ENCODE measurements at places on chromosomes 7 and 10. TPM values are rescaled to one million over a fixed set of nuclear protein-coding genes. Genes with fewer than 3 reads are reported as not detected.
A peak's percentile ranks its signal among the peaks of the same experiment; 100 is the strongest.

GFRA1 gene
- total RNA-seq: not detected

CNPY1 gene
- total RNA-seq: not detected

CAV2 gene
- total RNA-seq: not detected

PLEKHS1 gene
- total RNA-seq: 0.07 TPM

HACD1 gene
- 2.6 TPM for total RNA-seq

FBH1 gene
- total RNA-seq: 68.7 TPM

SPDYE1 gene
- not detected for total RNA-seq

DNA sequence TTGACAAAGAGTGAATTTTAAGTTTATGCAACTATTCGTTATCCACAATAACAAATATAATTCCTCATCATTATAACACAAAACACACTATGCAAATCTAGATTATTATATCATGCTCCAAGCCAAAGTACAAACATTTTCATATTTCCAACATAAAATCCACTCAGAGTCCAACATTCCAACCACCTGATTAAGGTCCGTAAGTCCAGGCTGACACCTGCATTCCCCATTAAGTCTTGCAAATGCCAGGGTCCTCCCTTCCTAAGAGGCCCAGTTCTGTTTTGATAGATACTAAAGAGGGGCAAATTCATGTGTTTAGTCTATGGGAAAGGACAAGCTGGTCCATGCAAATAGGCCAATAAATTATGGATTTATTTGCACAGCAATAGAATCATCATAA lies 206.1 kb downstream of the POU6F2 start:
- H3K27me3 ChIP-seq: peaks cover 5% of the 10 kb centered on the region
- H3K27ac ChIP-seq: no peak overlapping the region
- H3K4me3 ChIP-seq: no peak overlapping the region
- H3K4me1 ChIP-seq: peaks cover 17% of the 10 kb centered on the region

DNA sequence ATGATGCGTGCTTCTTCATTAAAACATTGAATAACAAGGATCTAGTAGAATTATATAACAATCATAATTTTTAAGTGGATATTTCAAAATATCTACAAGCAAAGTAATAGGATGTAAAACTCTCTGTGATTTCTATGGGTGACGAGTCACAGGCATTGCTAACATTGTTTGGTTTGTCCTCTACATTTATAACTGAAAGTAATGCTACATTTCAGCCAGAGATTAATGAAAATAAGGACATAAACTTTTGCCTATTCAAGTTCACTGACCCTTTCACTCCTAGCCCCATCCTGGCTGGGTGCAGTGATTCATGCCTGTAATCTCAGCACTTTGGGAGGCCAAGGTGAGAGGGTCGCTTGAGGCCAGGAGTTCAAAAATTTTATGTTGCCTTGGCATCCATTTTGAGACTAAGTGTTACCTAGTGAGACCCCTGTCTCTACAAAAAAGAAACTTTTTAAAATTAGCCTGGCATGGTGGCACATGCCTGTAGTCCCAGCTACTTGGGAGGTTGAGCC lies 38.4 kb upstream of the HSPA12A start:
- H3K4me3 ChIP-seq: no peak overlapping the region
- no peaks in the 10 kb centered on the region for H3K27me3 ChIP-seq
- no peak overlapping the region for H3K27ac ChIP-seq
- DNase-seq: no peak
- no peaks in the 10 kb centered on the region for H3K4me1 ChIP-seq

- no peak for DNase-seq
- no peak overlapping the region for H3K4me3 ChIP-seq
- no peak overlapping the region for H3K27ac ChIP-seq
- no peaks in the 10 kb centered on the region for H3K36me3 ChIP-seq
- H3K27me3 ChIP-seq: no peaks in the 10 kb centered on the region
Measured at GRCh38 chr10:71779641-71780040, 6.3 kb upstream of the VSIR start.

DNA sequence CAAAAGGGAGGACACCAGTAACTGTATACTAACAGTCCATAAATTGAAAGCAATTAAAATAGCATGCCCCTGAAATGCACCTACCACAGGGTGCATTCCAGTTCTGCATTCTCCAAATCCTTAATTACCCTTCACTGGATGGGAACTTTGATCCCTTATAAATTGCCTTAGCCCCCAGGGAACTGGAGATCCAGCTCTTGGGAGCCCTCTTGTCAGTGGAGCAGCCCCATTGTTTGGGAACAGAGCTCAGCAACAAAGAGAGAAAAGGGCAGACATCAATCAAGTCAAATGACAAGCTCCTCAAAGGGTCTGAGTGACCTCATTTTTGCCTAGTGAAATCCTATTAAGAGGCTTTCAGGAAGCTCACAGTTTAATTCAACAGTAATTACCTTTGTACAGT lies 472.6 kb downstream of the XPNPEP1 start:
- H3K27me3 ChIP-seq: peaks cover 5% of the 10 kb centered on the region
- H3K36me3 ChIP-seq: no peaks in the 10 kb centered on the region
- no peak for DNase-seq

DNA sequence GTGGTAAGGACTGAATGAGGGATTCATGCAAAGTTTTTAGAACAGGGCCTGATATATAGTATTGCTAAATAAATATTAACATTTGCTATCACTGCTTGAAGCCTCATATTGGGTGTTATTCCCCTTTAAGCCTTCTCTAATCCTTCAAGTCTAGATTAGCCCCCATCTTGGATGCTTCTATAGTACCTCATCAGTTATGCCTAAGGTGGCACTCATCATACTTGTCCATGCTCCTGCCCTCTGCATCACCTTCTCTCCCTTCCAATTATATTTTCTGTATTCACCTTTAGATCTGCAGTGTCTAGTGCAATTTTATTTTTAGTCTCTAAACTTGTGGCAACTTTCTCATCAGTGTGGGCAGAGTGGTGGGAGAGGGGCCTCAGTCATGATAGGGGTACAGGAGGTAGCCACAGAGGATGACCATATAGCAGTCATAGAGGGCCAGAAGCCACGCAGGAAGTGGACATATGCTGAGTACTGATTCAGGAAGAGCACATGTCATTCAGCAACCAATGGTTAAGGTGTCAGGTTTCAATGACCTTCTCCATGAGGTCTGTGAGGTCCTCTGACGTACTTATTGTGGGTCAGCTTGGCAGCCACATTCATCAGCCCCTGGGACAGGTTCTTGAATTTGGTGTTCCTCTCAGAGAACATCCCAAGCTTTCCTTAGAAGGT lies 2.5 kb downstream of the ENTPD1 start:
- H3K4me3 ChIP-seq: peak overlapping the region; percentile 94
- H3K4me1 ChIP-seq: peaks cover 85% of the 10 kb centered on the region
- peak overlapping the region; percentile 95 for H3K27ac ChIP-seq
- DNase-seq: no peak
- H3K36me3 ChIP-seq: peaks cover 39% of the 10 kb centered on the region

DNA sequence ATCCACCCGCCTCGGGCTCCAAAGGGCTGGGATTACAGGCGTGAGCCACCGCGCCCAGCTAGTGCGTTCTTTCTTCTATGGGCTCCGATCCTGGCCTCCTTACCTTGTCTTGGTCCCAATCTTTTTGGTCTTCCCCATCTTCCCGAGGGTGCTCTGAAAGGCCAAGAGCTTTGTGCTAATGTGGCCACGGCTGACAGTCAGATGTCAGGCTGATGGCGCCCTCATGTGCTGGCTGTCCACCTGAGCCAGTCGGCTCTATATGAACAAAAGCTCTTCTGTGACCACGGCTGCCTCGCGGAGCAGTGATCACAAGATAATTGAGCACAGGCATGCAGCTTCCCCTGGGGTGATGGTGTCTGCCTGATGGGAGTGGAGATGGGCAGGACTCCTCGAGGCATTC lies 11.0 kb upstream of the AHCYL2 start:
- no peak overlapping the region for H3K27ac ChIP-seq
- no peaks in the 10 kb centered on the region for H3K36me3 ChIP-seq
- no peak overlapping the region for H3K4me3 ChIP-seq
- H3K4me1 ChIP-seq: peaks cover 5% of the 10 kb centered on the region
- H3K27me3 ChIP-seq: no peaks in the 10 kb centered on the region

DNA sequence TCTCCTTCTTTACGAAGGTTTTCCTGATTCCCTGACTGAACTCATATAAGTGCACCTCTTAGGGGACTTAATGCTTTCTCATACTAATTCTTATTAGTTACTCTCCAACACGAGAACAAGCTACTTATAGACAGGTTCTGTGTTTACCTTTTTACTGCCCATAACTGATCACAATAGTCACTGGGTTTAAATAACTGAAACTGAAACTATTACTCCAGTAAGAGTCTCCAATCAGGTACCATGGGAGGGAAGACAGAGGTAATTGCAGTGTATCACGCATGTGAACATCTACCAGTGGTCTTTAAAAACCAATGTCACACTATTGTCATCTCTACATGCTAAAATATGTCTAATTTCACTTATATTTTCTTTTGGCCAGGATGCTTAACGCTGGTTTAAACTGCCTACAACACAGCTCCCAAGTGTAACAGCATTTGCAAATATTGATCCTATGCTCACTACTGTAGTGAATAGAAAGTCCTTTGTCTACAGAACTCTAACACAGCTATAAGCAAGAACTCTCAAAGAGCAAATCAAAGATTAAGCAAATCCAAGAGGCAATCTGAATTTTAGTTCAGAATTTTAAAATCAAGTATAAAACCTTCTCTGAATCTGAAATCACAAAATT lies 3.6 kb downstream of the GDI2 start:
- peak overlapping the region; percentile 65 for H3K27ac ChIP-seq
- H3K36me3 ChIP-seq: peaks cover 57% of the 10 kb centered on the region
- H3K27me3 ChIP-seq: no peaks in the 10 kb centered on the region
- no peak for DNase-seq
- peak overlapping the region; percentile 91 for H3K4me3 ChIP-seq

DNA sequence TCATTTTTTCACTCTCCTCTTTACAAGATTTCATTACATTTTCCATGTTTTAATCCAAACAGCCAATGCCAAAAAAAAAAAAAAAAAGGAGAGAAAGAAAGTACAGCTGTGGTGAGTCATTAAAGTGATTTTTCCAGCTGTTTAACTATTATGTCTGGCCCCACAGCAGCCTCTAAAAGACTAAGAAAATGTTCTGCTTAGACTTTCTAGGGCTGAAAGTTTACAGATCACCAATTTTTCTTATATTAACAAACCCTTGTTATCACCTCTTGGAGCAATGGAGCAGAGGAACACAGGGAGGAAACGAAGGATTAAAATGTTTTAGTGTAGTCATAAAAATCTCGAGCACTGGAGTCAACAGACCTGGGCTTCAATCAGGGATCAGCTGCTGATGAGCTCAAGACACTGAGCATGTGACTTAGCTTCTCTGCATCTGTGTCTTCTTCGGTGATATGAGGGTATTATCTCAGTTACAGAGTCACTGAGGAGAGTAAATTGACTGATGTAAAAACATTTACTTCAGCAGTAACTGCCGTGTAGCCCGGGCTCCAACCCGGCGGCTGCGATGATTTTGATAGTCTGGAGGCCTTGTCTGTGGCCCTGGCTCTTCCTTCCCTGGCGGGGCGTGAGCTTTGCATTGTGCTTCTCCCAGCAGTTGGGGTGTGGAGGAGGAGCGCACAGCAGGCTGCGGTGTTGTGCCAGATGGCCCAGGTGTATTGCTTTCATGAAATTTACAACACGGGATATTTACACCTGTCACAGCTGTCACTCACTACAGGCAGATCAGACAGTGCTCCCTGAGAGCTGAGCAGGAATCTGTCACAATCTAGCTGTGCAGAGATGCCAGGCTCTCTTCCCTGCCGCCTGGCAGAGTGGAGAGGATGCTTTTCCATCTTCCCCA lies 298.3 kb upstream of the FZD8 start:
- H3K27me3 ChIP-seq: no peaks in the 10 kb centered on the region
- DNase-seq: no peak
- no peak overlapping the region for H3K4me3 ChIP-seq
- H3K36me3 ChIP-seq: no peaks in the 10 kb centered on the region

GRCh38 chr10:78614267-78614666 lies 454.5 kb upstream of the ZMIZ1 start:
- no peak overlapping the region for H3K4me3 ChIP-seq
- DNase-seq: no peak
- no peaks in the 10 kb centered on the region for H3K36me3 ChIP-seq
- no peaks in the 10 kb centered on the region for H3K4me1 ChIP-seq

GRCh38 chr10:5266804-5267203 lies 70.2 kb downstream of the AKR1C4 start:
- no peak overlapping the region for H3K4me3 ChIP-seq
- no peaks in the 10 kb centered on the region for H3K36me3 ChIP-seq
- H3K4me1 ChIP-seq: no peaks in the 10 kb centered on the region
- DNase-seq: no peak
- no peak overlapping the region for H3K27ac ChIP-seq

DNA sequence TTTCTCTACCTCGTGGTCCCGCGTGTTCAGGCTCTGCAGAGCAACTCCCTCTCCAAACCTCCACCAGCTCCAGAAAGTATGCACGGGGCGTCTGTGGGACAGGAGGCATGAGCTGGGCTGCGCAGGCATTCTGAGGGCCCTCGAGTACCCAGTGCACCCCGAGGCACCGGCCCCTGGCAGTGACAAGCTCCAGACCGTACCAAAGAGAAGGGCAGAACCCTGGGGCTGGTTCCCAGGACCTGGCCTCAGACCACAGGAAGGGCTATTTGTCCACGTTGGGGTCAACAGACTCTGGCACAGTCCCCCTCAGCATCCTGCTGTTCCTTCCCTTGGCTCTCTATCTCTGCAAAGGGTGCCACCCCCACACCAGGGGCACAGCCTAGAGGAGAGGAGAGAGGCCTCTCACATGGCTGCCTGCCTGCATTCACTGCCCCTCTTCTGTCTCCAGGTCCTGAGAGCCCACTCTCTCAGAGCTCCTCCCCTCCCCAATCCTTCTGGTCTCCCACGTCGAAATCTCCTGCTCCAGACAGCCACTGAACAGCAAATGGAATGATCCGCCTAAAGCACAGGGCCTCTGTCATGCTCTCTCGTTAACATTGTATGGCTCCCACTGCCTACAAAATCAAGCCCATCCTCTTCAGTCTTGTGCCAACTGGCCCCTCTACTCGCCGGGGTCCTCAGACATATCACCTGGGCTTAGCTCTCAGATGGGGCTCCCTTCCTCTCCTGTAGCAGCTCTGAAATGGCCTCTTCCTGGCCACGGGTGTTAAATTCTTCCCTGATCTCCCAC lies 96.3 kb downstream of the OAT start:
- no peak for DNase-seq
- peaks cover 2% of the 10 kb centered on the region for H3K27me3 ChIP-seq
- no peaks in the 10 kb centered on the region for H3K4me1 ChIP-seq
- H3K36me3 ChIP-seq: no peaks in the 10 kb centered on the region
- H3K4me3 ChIP-seq: no peak overlapping the region
- H3K27ac ChIP-seq: no peak overlapping the region

- H3K36me3 ChIP-seq: no peaks in the 10 kb centered on the region
- DNase-seq: no peak
- H3K27me3 ChIP-seq: no peaks in the 10 kb centered on the region
- no peak overlapping the region for H3K4me3 ChIP-seq
- no peak overlapping the region for H3K27ac ChIP-seq
Measured at GRCh38 chr7:136857573-136857972, 10.9 kb upstream of the CHRM2 start.

- no peak overlapping the region for H3K27ac ChIP-seq
- peaks cover 3% of the 10 kb centered on the region for H3K4me1 ChIP-seq
- H3K27me3 ChIP-seq: no peaks in the 10 kb centered on the region
- DNase-seq: no peak
- no peaks in the 10 kb centered on the region for H3K36me3 ChIP-seq
- H3K4me3 ChIP-seq: no peak overlapping the region
Measured at GRCh38 chr7:74499835-74500388, 46.2 kb downstream of the GTF2IRD1 start.

Measured in activated B cell treated with CpG ODN at 0.5 μM for 24 hours (primary cell).